ENCODE measurements at places on chromosomes 2 and 18.

GRCh38 chr2:56117764-56118163 is 66.0 kb upstream of the CCDC85A start:
- no peak for DNase-seq

GRCh38 chr18:46302528-46303485 is 198.6 kb downstream of the HAUS1 start:
- DNase-seq = no peak

GRCh38 chr2:192194866-192195547 is at the start of gene TMEFF2:
TSS of gene TMEFF2 (minus strand) at chr2:192194933. CDS start at chr2:192194524, 409 bp downstream.
- peak; percentile 86 for DNase-seq

- no peak for DNase-seq
Measured at GRCh38 chr2:190352668-190353536, 9.5 kb downstream of the INPP1 start.

- no peak for DNase-seq
Measured at GRCh38 chr2:239296020-239296932, 104.5 kb downstream of the HDAC4 start.

GRCh38 chr2:233862261-233862768 is 5.9 kb downstream of the MSL3B start:
- DNase-seq = no peak

DNA sequence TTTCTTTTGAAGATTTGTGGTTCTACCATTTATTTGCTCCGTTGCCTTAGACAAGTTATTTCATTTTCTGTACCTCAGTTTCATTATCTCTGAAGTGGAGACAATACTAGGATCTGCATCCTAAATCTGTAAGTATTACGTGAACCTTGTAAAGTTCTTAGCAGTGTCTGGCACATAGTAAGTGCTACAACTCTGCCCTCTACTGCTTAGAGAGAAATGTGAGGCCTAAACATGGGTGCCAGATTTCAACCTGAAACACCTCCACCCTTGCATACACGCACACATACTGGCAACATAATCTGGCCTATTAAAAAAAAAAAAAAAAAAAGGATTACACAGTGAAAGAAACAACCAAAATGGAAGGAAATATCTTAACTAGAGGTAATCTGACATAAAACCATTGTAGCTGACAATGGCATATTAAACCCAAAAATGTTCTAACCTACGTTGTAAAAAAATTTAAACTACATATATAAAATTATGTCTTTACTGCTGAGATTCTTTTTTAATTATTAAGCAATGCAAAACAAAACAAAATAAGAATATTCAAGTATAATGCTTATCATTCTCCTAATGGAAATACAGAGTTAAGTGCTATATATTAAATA is 132.6 kb downstream of the MAP2 start:
- DNase-seq = peak; percentile 70

- no peak for DNase-seq
Measured at GRCh38 chr2:102674370-102674769, 55.0 kb downstream of the SLC9A2 start.

- no peak for DNase-seq
Measured at GRCh38 chr2:216464104-216464720, 34.4 kb upstream of the RPL37A start.

DNA sequence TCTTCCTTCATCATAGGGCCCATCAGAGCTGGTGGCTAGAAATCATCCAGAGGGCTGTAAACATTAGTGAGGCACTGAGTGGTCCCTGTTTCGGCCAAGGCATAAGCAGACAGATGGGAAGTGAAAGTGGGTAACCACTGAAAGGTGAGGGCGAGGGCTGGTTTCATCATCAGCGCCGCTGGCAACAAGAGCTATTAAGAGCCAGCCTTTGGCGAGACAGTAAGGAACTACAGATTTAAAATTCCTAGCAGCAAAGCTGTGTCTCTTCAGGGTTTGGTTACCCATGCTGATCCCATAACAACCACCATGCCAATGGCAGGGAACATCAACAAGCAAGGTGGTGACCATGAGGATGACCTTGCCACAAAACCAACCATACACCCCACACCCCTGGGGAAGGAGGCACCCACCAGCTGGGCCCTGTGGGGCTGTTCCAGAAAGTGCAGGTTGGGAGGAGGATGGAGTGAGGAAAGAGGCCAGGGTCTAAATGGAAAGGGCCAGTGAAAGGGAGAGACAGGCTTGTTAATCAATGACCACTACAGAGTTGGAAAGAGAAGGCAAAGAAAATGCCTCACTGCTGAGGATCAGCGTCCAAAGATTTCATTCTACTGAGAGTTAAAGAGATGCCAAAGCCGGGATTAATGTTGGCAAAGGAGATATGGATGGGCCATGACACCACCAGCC is 9.0 kb upstream of the SLC20A1 start:
- DNase-seq = no peak

- peak; percentile 40 for DNase-seq
Measured at GRCh38 chr2:100193291-100193710, 50.9 kb upstream of the AFF3 start.

DNA sequence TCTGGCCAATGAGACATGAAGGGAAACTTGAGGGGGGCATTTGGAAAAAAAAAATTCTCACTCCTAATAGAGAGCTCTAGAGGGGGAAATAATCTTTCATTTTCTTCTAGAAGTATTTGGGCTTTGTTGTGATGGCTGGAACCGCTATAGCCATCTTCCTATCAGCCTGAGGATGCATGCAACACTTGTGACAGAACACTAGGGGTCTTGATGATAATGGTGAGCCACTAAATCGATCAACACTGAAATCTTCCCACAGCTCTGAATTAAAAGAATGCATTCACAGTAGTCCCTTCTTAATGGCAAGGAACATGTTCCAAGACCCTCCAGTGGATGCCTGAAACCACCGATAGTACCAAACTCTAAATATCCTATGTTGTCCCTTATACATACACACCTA is 325.3 kb downstream of the LNPK start:
- no peak for DNase-seq

GRCh38 chr2:41871080-41871479 is 176.7 kb upstream of the PKDCC start:
- DNase-seq = peak; percentile 20

GRCh38 chr2:7755879-7756278 is 838.7 kb downstream of the RNF144A start:
- DNase-seq = no peak

DNA sequence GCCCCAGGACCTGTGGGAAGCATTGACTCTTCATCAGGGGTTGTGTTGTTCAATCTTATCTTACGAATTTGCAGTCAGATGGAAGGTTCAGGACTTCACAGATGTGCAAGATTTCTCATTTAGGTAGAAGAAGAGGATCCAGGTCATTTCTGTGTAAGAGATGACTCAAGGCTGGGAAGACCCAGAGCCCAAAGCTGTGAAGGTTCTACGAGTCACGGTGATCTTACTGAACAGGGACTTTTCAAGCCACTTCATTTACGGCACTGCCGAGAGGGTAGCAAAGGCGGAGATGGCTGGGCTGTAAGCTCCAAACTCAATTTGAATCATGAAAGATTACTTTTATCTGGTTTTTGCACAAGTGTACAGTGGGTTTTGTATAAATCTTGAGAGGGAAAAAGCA is 228.0 kb upstream of the MEX3C start:
- no peak for DNase-seq

DNA sequence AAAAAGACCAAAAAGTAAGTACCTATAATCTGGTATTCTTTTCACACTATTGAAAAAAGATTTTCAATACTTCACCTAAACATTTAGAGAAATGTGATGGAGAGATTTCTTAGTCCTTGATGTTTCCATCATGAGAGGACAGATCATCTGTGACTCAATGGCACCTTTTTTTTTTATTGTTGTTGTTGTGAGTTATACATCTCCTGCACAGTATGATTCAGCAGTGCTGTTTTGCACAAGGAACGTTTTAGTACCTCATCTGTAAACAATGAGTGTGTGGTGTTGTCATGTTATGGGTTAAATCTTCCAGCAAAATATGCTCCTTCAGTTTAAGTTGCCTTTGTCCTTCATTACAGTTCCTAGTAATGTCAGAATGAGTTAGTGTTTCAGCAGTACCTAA is 2.2 kb downstream of the KIAA1328 start:
- DNase-seq = no peak

DNA sequence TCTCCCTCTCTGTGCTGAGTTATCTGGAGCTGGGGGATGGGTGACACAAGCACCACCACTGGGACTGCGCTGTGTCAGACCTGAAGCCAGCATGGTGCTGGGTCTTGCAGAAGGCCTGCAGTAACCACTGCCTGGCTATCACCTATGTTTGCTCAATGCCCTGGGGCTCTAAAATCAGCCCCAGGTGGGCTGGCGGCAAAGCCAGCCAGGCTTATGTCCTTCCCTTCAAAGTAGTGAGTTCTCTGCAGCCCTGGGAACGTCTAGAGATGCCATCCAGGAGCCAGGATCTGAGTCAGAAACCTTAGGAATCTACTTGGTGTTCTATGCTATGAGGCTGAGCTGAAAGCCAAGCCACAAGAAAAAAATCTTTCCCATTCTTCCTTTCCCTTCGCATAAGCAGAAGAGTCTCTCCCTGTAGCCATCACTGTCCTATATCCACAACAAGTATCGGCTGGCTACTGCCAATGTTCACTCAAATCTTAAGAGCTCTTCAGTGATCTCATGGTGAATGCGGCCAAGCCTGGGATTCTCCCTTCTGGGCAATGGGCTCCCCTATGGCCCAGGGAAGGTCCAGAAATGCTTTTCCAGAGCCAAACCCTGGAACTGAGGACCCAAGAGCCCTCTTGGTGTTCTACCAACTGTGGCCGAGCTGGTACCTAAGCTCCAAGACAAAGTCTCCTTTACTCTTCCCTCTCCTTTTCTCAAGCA is 248.7 kb downstream of the ZNF385B start:
- DNase-seq = peak; percentile 14

DNA sequence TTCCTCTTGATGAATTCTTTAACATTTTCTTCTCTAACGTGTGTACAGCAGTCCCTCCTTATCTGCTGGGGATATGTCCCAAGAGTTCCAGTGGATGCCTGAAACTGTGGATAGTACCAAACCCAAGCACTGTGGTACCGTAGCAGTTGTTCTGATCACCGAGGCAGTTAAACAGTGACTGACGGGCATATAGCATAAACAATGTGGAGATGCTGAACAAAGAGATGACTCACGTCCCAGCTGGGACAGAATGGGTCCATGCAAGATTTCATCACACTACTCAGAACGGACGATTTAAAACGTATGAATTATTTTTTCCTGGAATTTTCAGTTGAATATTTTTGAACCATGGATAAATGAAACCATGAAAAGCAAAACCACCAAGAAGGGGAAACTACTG is 54.5 kb upstream of the SPAG16 start:
- peak; percentile 86 for DNase-seq

- DNase-seq = no peak
Measured at GRCh38 chr2:144117086-144117485, 402.8 kb downstream of the ZEB2 start.

GRCh38 chr2:108877506-108877905 is 90.9 kb downstream of the CCDC138 start:
- DNase-seq = no peak

GRCh38 chr2:202270487-202270886 is 4.9 kb downstream of the NOP58 start:
- no peak for DNase-seq

GRCh38 chr2:71721669-71722068 is 268.3 kb downstream of the DYSF start:
- DNase-seq = no peak

GRCh38 chr2:74079522-74080341 is 68.0 kb downstream of the BOLA3 start:
- no peak for DNase-seq

GRCh38 chr2:241547781-241548450 is 10.6 kb upstream of the BOK start:
- DNase-seq = no peak

GRCh38 chr18:22439447-22439846 is 21.7 kb upstream of the CTAGE1 start:
- peak; percentile 51 for DNase-seq

GRCh38 chr2:223815884-223816570 is 21.4 kb downstream of the AP1S3 start:
- DNase-seq = peak; percentile 90

DNA sequence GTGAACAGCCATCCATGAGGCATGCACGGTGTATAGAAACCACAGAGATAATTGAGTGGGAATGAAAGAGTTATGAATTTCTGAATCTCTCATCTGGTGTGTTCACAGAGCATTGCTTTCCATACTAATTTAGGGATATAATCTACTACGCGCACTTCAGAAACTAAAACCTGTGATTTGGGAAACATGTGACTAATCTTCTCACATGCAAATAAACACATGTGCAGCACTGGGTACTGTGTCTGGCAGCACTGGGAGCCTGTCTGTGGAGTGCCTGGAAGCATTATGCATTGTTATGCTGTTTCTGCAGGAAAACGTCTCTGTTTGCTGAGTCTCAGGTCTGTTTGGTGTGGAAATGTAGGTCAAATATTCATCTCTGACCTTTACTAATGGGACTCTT is 287.3 kb downstream of the CMPK2 start:
- peak; percentile 14 for DNase-seq

GRCh38 chr2:146623771-146624170 is 1221.1 kb upstream of the ACVR2A start:
- peak; percentile 73 for DNase-seq

- peak; percentile 62 for DNase-seq
Measured at GRCh38 chr2:71276311-71277146, 49.6 kb upstream of the PAIP2B start.

- peak; percentile 21 for DNase-seq
Measured at GRCh38 chr2:181683518-181684453, 3.5 kb upstream of the NEUROD1 start.

DNA sequence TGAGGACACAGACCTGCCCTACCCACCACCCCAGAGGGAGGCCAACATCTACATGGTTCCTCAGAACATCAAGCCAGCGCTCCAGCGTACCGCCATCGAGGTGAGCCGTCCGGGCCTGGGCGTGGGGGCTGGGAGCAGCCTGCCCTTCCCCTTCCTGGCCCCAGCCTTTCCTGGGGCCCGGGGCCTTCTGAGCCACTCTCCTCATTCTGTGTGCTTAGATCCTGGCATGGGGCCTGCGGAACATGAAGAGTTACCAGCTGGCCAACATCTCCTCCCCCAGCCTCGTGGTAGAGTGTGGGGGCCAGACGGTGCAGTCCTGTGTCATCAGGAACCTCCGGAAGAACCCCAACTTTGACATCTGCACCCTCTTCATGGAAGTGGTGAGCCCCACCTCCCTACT is 157.9 kb downstream of the DYSF start:
- DNase-seq = no peak

DNA sequence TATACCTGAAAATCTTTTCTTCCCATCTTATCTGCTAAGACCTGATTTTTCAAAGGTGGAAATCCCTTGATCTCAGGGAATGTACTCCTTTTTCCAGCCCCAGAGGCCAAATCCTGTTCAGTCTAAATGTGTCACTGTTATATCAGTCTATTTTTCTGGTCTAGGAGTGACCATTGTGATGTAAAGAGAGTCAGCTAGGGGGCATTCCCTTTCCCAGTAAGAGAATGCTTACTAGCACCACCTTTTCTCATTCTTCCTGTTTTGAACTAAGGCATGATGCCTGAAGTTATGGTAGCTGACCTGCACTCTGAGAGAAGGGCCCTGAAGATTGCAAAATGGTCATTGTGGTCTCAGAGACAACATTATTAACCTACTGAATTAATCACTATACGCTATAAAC is 124.1 kb upstream of the XIRP2 start:
- no peak for DNase-seq

DNA sequence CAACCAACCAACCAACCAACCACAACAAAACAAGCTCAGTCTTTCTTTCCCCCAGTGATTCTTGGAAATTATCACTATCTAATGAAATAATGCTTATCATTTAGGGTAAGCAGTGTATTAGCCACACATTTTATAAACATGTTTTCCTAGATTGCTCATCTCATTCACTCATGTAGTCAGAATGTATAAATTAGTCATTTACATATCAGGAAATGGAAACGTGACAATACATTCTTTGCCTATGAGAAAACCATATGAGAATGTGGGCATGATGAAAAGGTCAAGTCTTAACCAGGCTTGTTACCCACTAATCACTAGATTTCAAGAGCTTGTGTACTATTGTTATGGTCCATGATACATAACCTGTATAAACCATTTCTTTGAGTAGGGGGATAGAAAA is 1583.4 kb upstream of the PIK3C3 start:
- DNase-seq = peak; percentile 79

All from fibroblast of lung (primary cell).